ENCODE measurements at places on chromosomes 4 and X.
A peak's percentile ranks its signal among the peaks of the same experiment; 100 is the strongest.

DNA sequence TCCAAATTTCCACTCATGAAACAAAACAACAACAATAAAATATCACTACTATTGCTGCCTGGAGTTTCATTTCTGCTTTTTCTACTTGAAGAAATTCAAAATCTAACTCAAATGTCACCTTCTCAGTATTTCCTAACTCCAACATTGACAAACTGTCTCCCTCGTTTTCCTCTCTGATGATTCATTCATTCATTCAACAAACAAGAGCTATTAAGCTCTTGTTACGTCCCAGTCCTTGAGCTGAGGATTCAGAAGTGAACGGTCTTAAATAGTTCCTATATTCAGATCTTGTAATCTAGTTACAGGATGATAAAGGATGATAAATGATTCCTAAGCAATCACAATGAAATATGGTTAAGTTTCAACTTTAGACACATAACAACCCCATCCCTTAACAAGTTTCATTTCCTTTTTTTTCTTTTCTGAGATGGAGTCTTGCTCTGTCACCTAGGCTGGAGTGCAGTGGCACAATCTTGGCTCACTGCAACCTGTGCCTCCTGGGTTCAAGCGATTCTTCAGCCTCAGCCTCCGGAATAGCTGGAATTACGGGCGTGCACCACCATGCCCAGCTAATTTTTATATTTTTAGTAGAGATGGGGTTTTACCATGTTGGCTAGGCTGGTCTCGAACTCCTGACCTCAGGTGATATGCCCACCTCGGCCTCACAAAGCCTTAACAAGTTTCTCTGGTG is 1.7 kb downstream of the SLC9B2 start:
- no peak for DNase-seq

- DNase-seq: no peak
These were observed 186.1 kb downstream of the ENOX2 start for GRCh38 chrX:130716781-130717413.

GRCh38 chr4:188023682-188024081 is 28.1 kb downstream of the ZFP42 start:
- DNase-seq: no peak

GRCh38 chrX:30863974-30864373 is 25.1 kb downstream of the TAB3 start:
- DNase-seq: no peak

DNA sequence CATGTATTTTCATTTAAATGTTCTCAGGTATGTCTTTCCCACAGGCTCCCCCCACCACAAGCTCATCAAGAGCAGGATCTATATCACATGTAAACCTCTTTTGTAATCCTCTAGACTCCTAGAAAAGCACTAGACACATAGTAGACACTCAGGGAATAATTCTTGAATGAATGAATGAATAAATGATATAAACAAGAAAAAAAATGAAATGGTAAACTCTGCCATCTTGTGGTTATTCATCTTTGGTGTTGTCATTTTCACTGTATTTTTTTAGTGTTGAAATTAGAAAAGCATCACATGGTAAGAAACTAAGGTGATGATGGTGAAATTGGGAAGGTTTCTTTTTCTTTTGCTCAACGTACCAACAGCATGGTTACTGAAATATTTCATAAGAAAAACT is 34.2 kb upstream of the C1GALT1C1 start:
- peak; percentile 36 for DNase-seq

GRCh38 chrX:15781961-15782699 is 8.2 kb upstream of the ZRSR2 start:
- no peak for DNase-seq

All from natural killer cell (primary cell).